Left lobe of liver (tissue), 2 donors: ENCODE measurements at places on chromosomes 1 and 21. TPM values are rescaled to one million over a fixed set of nuclear protein-coding genes. Genes with fewer than 3 reads are reported as not detected.

- DNase-seq, result no peak
These were observed 55.1 kb downstream of the SLC22A15 start for GRCh38 chr1:116031302-116031835.

DNA sequence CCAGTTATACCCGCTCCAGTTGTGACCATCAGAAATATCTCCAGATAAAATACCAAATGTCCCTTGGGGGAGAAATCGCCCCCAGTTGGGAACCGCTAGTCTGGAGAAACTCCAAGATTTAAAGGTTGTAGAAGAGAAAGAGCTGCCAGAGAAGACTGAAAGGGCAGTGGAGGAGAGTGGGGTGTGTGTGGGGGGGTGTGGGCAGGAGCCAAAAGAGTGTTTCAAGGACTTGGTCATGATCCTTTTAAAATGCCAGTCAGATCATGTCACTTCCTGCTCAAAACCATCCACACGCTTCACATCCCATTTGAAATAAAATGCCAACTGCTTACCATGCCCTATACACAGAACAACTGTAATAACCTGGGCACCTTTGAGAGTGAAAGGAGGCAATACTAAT is 3.4 kb upstream of the HEYL start:
- DNase-seq, result no peak

DNA sequence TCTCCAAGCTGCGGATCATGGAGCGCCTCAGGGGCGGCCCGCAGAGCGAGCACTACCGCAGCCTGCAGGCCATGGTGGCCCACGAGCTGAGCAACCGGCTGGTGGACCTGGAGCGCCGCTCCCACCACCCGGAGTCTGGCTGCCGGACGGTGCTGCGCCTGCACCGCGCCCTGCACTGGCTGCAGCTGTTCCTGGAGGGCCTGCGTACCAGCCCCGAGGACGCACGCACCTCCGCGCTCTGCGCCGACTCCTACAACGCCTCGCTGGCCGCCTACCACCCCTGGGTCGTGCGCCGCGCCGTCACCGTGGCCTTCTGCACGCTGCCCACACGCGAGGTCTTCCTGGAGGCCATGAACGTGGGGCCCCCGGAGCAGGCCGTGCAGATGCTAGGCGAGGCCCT is 2.7 kb downstream of the CPTP start:
- DNase-seq, result no peak

DNA sequence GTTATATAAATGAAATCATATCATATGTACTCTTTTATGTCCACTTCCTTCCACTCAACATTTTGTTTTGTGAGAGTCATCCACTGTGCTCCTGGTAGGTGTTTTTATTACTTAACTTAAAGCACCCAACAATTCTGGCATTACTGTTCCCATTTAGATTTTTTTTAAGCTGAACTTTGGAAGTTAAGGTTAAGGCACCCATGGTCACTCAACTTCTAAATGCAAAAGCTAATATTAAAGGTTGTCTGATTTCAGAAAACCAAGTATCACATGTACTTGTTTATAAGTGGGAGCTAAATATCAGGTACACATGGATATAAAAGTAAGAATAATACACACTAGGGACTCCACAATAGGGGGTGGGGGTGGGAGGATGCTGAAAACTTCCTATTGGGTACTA is 42.7 kb downstream of the SCMH1 start:
- DNase-seq, result no peak

DNA sequence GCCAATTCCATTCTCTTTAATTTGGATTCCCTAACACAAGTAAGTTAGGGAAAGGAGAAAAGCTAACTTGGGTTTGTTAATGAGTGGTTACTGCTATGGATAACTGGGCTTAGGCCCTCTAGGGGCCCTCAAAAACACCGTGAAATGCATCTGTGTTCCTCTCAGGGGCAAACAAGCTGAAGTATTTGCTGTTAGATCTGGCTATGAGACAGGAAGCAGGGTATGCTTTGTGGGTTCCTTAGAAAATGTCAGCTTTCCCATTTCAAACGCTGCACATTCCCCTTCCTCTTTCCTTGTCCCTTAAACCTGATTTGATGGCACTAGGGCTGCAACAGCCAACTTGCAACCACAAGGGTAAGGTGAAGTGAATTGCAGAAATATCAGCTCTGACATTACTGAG is 5.7 kb upstream of the CAP1 start:
- DNase-seq, result no peak

GRCh38 chr1:17567582-17567981 is 28.1 kb downstream of the ARHGEF10L start:
- no peak for DNase-seq

- DNase-seq, result peak; percentile 54
These were observed 58.1 kb downstream of the PTP4A2 start for GRCh38 chr1:31879981-31880608.

DNA sequence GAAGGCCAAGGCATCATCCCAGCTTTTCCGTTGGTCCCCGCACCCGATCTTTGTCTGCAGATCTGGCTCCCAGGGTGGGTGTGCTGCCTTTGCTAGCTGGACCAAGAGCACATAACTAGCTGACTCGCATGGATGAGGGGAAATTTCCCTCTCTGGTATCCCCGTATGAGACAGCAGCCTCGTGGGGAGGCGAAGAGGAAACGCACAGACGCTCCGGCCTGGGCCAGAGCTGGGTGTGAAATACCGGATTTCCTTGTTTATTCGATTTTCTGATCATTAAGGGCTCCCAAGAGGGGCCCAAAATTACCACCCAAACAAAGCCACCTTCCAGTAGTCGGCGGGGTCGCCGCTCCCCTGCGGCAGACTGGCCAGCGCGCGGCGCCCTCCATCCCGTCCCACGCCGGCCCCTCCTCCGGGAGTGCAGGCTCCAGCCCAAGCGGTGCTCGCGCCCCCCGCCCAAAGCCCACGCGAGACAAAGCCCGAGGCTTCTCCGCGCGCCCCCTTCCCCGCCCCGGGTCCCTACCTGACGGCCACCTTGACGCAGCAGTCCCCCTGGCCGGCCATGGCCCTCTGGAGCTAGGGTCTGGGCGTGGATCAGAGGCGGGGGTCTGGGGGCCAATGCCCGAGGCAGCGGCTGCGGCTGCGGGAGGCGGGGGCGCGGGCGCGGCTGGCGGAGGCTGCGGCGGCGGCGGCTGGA is 546 bp downstream of the KIF21B start:
- no peak for DNase-seq

GRCh38 chr1:150563340-150564038 is 14.3 kb downstream of the ADAMTSL4 start:
- DNase-seq, result peak; percentile 65

GRCh38 chr1:244406337-244406736 is 45.4 kb downstream of the ADSS2 start:
- no peak for DNase-seq

DNA sequence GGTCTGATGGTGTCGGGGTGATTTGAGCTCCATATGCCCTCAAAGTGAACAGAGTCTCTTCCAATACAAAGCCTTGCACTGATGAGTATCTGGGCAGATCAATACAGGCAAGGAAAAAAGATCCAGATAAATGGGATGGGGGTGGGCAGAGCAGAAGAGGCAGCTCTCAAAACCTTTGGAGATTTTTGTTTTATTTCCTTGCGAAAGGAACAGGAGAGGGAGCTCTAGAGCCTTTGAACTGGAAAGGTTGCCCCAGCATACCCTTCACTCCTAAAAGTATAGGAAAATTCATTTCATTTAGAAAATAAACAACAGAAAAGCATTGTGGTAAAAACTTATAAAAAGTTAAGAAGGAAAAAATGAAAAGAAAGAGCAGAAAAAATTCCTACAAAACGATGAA is 31.4 kb upstream of the OLIG2 start:
- no peak for DNase-seq

GRCh38 chr1:41851589-41851988 is 67.1 kb downstream of the HIVEP3 start:
- no peak for DNase-seq

DNA sequence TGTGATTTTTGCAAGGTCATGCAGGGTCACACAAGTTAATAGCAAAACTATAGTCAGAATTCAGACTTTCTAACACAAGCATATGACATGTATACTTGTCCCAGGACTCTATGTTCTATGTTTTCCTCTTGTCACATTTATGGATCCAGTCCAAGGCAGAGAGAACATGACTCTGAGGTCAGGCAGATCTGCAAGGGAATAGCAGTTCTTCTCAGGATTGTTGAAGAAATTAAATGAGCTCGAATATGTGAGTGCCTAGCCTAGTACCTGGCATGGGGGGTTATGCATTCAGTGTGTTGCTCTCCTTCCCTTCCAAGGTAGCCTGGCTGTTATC is 9.5 kb upstream of the RPTN start:
- no peak for DNase-seq

DNA sequence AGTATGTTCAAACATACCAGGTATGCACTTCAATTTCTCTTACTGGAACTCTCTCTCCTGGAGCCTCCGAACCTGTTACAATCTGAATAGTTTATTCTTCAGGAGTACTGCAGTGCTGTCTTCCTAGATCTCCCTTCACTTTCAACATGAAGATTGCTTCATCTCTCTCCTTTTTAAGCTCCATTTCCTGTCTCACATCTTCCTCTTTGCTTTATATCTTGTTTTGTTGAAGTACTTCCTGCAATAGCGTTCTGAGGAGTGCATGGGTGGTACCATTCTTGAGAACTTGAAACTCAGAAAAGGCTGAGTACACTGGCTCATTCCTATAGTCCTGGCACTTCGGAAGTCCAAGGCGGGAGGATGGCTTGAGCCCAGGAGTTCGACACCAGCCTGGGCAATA is 15.7 kb upstream of the C1orf146 start:
- DNase-seq, result no peak

DNA sequence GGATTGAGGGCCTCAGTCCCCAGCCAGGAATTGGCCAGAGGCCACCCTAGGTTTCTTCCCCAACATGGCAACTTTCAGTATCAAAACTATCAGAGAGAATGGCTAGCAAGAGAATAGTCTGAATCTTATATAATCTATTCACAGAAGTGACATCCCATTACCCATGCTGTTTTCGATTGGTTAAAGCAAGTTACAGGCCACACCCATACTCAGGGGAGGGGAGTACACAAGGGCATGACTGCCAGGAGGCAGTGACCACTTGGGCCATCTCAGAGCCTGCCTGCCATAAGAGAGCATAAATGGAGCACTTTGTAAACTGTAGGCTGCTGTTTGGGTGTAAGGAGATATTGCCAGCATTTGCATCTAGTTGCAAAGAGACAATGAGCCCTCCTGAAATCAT is 65.4 kb downstream of the FAM163A start:
- DNase-seq, result no peak

- no peak for DNase-seq
These were observed 591 bp upstream of the KDM1A start for GRCh38 chr1:23018661-23019093.

DNA sequence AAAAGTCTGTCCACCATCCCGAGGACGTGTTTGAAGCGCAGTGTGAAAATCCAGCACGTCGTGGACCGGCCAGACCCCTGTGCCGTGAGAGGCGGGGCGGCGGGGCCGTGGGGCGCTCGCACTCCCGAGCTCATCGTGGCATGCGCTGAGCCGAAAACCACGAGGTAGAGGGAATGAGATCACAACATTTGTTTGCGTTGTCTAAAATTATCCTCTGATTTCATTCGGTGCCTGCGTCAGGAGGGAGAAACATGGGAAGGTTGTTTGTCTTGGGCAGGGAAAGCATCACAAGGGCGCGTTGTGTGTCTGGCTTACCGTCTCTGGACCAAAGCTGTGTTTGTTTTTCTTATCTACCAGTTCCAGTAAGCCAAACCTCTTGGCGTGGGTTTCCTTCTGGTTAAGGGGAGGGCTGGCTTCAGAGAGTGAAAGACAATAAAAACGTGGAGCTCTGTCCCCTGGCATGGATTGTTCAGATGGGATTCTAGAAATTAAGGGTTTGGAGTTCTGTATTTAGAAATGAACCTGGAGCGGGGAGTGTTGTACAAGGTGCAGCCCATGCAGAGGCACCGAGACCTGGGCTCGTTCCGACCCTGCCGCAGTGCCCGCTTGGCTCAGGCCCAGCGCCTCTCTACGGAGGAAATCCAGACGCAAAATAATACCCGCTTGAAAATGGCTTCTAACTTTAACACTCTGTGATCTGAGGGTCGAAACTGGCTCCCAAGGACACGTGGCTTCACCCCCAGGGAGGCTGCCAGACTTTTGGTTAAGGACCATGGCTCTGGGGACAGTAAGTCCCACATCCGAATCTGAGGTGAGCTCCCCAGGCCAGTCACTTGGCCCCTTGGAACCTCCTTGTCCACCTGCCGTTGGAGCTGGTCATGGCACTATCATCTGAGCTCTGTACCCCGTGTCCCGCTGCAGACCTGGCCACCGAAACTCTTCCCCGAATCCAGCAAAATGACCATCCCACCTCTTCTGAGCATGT is 68.7 kb upstream of the FAM3B start:
- DNase-seq, result peak; percentile 53

- DNase-seq, result no peak
These were observed 1160.8 kb upstream of the B3GALT2 start for GRCh38 chr1:194347200-194347599.

DNA sequence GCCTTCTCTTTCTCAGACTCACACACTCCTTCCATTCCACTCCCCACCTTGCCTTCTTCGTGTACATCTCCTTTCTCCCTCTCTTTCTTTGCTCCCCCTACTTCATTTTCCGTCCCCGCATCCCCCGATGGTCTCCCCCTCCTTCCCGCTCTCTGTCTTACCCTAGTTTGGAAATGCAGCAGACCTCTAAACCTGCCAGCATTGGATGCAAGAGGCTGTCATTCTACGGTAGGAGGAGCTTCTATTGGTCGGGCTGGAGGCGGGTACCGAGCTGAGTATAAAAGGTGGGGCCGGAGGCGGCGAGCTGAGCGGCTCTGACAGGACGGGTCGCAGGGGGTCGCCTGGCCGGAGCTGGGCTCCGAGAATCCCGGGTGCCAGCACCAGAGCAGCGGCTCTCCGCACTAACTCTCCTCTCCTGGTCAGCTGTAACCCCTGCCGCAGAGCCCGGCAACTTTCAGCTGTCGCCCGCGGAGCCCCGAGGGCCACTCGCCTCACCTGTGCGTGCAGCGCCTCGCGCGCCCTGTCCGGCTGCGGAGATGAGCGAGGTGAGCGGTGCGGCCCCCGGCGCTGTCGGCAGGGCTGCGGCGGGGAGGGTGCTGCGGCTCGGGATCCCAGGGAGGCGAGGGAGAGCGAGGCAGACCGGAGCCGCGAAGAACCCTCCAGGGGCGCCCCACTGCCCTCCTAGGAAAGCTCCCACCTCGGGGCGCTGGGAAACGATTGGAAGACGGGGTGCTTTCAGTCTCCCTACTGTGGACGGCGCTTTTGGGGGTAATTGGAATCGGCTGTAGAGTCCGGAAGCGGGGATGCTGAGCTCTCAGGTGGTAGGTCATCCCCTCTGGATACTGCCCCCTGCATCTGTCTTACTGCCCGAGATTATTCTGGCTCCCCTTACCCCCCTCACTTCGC is at the start of gene PCP4L1:
PCP4L1 (plus strand) TSS at position 307 of the 906 bp plus-strand sequence; CDS start at position 537, 230 bp downstream.
- DNase-seq, result peak; percentile 79

Gene FMO4
- 12.7 TPM for total RNA-seq

Gene FALEC
- 0.35 TPM for total RNA-seq

Gene BCAR3
- total RNA-seq, result 16.8 TPM

Gene FAM72B
- 0.13 TPM for total RNA-seq

Gene VSIG8
- total RNA-seq, result not detected

Gene LIPI
- total RNA-seq, result not detected

Gene LAMC1
- 19.0 TPM for total RNA-seq

Gene MPL
- 0.15 TPM for total RNA-seq

Gene NCAM2
- 0.53 TPM for total RNA-seq
